ENCODE measurements at places on chromosomes 6 and 20. TPM values are rescaled to one million over a fixed set of nuclear protein-coding genes. Genes with fewer than 3 reads are reported as not detected.

Gene SOBP
- total RNA-seq, result 2.2 TPM

Gene RSPO4
- total RNA-seq, result not detected

Gene FRK
- under 0.01 TPM for total RNA-seq

Gene SRSF3
- 221 TPM for total RNA-seq

Gene RAET1L
- not detected for total RNA-seq

Measured in endothelial cell of coronary artery (primary cell).